ENCODE measurements at places on chromosomes 16 and 17.

GRCh38 chr17:41211845-41212466, 14.5 kb upstream of the KRTAP9-2 start:
- no peak for DNase-seq

GRCh38 chr16:50881331-50881830, 139.5 kb downstream of the CYLD start:
- no peak for DNase-seq

- DNase-seq, result no peak
Measured at GRCh38 chr17:78748048-78748729, 33.9 kb downstream of the CYTH1 start.

GRCh38 chr17:82212331-82213250, at the start of gene CCDC57:
CCDC57 (minus strand) TSS chr17:82212842; CDS start chr17:82201944, 10,898 bp downstream.
- DNase-seq, result peak; percentile 62

- DNase-seq, result no peak
Measured at GRCh38 chr17:13287226-13287625, 269.4 kb upstream of the ELAC2 start.

GRCh38 chr16:57137566-57138273, 45.3 kb downstream of the CPNE2 start:
- DNase-seq, result no peak
